ENCODE measurements at places on chromosomes 12 and 14. TPM values are rescaled to one million over a fixed set of nuclear protein-coding genes. Genes with fewer than 3 reads are reported as not detected.

Gene LMNTD1
- not detected for total RNA-seq

DNA sequence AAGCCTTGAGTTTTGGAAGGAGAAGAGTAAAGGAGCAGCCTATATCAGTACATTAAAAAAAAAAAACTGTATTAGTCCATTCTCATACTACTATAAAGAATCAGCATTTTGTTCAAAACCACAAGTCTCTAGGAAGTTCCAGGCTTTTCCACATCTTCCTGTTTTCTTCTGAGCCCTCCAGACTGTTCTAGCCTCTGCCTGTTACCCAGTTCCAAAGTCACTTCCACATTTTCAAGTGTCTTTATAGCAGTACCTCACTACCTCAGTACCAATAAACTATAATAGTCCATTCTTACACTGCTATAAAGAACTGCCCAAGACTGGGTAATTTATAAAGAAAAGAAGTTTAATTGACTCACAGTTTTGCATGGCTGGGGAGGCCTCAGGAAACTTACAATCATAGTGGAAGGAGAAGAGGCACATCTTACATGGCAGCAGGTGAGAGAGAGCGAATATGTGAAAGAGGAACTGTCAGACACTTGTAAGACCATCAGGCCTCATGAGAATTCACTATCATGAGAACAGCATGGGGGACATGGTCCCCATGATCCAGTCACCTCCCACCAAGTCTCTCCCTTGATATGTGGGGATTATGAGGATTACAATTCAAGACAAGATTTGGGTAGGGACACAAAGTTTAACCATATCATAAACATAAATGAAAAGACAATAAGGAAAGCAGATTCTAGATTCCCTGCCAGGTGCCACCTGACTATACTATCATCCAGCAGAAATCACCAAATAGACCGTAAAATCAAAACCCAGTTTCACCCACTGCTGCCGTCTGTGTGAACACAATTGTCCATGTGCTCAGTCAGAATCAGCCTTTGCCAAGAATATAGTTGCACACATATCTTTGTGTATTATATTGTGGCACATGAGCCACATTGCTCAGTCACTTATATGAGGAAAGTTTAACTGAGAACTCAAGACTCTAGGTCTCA is 27.8 kb downstream of the TOGARAM1 start:
- DNase-seq, result no peak

DNA sequence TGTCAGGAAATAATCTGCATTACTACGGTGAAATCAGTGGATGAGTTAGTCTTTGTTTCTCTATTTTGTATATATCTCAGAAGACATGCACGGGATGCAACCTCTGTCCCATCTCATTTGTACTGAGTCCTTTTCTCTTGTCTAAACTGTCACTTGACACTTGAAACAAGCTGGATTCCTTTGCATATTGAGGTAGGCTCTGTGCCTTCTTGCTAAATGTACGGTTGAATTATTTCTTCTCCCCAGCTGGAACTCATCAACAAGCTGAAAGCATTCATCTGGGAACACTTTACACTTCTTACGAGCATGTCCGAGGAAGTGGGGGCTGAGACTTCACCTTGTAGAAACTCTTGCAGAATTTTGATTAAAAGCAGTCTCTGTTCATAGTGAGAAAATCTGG is 119.5 kb downstream of the VEZT start:
- DNase-seq, result no peak

DNA sequence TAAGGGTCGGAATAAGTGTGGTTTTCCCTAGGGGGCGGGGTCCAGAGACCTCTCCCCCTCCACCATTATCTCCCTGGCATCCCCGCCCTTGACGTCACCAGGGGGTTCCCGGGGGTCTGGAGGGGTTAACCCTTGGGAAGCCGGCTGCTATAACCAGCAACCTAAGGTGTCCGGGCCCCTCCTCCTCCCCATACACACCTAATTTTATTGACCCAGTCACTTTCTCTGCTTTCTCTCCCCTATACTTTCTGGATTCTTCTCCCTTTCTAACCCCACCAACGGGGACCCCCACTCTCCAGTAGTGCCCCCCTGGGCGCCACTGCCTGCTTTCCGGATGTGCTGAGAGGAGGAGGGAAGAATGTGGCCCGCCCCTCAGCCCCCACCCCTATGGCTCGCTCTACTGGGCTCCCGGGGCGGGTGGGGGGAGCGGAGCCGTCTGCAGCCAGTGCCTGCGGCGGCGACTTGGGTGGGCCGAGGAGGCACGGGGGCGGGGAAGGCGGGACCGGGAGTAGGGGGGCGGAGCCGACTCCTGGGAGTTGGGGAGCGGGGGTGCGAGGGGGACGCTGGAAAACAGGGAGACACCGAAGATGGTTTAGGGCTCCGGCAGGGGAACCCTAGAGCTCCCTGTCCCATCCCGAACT is 1.8 kb downstream of the GLI1 start:
- peak; percentile 71 for DNase-seq

DNA sequence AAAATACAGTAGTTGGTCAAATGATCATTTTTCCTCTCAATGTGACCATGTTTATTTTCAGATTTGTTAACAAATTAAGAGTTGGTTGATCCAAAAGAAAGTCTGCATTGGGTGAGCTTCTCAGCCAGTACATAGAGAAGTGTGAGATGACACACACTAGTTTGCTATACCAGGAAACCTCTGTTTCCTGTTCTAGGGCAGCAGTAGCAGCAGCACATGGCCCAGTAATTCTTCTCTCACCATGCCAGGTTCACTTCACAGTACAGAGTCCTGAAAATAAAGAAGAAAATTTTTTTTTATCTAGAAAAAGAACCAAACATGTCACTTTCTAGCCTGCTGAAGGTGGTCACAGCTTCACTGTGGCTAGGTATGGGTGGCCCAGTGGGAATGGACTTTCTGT is 250.2 kb upstream of the OR4E1 start:
- DNase-seq, result no peak

Data from heart right ventricle (tissue), 16 donors.